LoVo (cell line): ENCODE measurements at places on chromosomes 2 and 18.

DNA sequence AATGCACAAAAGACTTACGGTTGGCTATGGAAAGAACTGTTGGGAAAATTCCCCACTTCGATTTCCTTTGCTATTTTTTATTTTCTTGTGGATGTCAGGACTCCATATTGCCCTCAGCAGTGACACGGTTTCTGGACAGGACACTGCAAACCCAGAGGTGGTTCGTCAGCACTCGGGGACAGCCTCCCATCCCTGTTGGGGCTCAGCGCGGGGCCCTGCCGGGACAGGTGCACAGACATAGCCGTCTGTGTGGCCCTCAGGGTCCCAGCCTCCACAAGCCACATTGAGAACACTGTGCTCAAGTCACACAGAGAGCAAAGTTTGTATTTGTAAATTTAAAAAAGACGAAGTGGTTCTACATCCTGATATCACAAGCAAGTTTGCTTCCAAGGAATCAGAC lies 38.7 kb downstream of the MYT1L start:
- no peak for DNase-seq

- no peak for DNase-seq
Observed at GRCh38 chr2:44299635-44300034, 24.4 kb downstream of the SLC3A1 start.

- DNase-seq = peak; percentile 62
Observed at GRCh38 chr18:32714571-32715148, 58.2 kb downstream of the KLHL14 start.

GRCh38 chr2:176122683-176123410 lies at the start of gene HOXD9:
Gene HOXD9 (plus strand): TSS chr2:176122719. CDS start chr2:176122769, 50 bp downstream.
- no peak for DNase-seq

GRCh38 chr18:23826850-23827620 lies 137.8 kb downstream of the LAMA3 start:
- DNase-seq = no peak
